ENCODE measurements at places on chromosomes 1 and 21.

DNA sequence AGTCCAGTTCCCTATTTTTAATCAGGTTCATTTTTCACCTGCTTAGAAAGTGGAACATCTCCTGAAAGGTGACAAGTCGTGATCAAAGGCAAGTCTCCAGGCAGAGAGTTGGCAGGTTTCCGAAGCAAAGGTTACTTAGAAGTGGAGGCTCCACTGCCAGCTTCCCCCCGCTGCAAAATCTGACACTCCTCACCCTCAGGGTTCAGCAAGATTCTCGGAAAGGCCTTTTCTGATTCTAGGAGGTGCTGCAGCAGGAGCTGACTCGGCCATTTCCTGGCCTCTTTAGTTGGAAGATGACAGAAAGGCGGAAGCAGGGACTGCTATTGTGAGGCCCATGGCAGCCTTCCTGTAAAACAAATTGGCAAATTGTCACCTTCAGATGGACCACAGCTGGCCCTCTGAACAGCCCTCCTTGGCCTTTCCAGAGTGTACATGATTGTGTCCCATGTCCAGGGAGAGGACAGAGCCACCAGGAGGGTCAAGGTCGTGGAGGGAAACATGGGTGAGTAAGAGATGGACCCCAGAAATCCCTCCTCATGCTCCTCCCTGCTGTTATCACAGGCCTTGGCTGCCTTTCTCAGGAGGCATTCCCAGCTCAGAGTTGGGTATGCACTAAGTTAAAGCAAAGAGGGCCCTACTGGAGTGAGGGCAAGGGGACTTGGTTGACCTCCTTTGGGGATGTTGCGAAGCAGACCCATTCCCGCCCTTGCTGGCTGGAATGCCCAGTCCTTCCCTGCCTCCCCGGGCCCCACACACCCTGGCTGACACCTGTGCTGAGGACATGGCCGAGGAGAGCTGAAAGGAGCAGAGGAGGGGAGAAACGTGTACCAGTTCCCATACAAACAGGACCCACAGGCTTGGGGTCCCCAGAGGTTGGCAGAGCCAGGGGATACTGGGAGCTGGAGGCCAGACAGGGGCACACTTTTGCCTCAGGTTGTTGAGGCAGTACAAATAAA, 115.5 kb upstream of the IRF2BP2 start:
- peak; percentile 55 for DNase-seq

DNA sequence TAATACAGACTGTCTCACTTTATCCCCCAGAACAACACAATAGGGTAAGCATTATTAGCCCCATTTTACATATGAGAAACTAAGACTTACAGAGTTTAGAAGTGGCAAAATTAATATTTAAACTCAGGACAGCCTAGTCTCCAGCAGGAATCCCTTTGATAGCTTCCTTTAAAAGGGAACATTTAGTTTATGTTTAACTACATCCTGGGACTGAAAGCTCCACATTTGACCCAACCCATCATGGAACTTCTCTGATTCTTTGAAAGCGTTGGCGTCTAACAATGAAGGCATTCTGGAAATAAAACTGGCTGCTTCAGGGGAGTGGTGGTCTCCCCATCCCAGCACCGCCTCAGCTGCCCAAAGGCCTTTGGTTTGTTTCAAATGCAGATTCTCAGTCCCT, 250.6 kb upstream of the NFIA start:
- DNase-seq, result no peak

DNA sequence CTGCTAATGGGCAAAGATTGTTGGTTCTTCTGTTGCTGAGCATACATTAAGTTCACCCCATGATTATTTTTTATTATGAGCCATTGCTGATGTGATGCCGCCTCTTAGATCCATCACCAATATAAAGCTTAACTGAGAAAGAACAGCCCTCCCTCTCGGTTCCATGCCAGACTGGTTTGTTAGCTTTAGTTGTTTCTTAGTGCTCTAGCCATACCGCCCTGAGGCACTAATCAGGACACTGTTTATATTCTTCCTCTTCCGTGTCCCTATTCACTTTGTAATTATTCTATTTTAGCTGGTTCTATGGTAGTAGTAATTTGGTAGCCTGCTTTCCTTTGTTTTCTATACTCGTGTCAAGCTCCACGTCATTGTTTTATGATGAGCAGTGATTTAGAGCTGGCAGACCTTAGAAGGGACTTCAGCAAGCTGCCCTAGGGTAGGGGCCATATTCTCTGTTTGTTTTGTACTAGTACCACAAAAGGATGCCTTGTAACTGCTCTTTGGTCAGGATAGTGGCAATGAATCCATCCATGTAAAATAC, 27.3 kb upstream of the PDPN start:
- DNase-seq, result no peak

GRCh38 chr1:56570924-56571372, 8.4 kb downstream of the PLPP3 start:
- DNase-seq, result no peak

DNA sequence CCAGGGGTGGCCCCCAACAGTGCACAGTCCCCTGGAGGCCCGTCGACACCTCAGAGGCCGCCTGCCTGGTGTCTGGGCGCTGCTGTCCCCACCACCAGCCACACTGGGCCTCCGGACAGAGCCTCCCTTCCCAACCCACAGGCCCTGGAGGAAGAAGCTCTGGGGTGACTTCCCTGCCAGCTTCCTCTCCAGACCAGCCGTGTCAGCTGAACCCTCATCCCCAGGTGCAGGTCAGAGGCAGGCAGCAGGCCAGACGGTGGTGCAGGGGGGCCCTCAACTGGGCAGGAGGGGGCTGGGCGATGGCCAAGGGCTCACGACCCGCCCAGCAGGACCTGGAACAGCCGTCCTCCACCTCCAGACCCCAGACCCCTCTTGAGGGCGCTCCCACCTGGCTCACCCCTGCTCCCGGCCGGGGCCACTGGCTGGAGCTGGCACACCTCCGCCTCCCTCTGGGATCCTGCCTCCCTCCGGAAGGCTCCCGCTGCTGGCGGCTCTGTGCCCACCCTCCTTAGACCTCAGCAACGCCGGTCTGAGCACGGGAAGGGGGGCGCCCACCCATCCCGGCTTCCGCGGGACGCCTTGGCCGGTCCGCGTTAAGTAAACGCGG, 520 bp downstream of the TNFRSF18 start:
- DNase-seq, result no peak

- no peak for DNase-seq
These were observed 174.4 kb downstream of the DSCAM start for GRCh38 chr21:40672602-40673001.

- DNase-seq, result no peak
These were observed 262.1 kb upstream of the PKN2 start for GRCh38 chr1:88421997-88422396.

- no peak for DNase-seq
These were observed 226.4 kb downstream of the NRIP1 start for GRCh38 chr21:14838400-14838799.

- DNase-seq, result no peak
These were observed 9.8 kb downstream of the MTARC1 start for GRCh38 chr1:220796530-220796929.

DNA sequence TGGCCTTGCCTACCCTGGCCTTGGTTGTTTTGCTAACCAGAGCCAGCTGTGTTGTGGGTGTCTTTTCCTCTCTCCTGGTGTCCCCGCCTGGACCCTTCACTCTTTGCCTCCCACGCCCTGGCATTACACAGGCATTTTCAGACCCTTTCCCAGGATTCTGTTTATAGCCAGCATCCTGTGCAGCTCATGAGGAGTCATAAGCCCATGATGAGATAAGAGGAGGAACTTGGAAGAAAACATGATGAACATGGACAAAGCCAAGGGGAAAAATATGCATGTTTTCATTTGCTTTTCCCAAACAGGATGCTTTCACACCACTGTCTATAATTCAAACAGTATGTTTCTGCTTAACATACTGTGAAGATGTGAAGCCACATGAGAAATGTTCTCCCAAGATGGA, 18.7 kb upstream of the WARS2 start:
- DNase-seq, result no peak

- peak; percentile 89 for DNase-seq
These were observed 11.5 kb downstream of the TRIM46 start for GRCh38 chr1:155184835-155185782.

- no peak for DNase-seq
These were observed 10.5 kb downstream of the ZMYM4 start for GRCh38 chr1:35278886-35279554.

DNA sequence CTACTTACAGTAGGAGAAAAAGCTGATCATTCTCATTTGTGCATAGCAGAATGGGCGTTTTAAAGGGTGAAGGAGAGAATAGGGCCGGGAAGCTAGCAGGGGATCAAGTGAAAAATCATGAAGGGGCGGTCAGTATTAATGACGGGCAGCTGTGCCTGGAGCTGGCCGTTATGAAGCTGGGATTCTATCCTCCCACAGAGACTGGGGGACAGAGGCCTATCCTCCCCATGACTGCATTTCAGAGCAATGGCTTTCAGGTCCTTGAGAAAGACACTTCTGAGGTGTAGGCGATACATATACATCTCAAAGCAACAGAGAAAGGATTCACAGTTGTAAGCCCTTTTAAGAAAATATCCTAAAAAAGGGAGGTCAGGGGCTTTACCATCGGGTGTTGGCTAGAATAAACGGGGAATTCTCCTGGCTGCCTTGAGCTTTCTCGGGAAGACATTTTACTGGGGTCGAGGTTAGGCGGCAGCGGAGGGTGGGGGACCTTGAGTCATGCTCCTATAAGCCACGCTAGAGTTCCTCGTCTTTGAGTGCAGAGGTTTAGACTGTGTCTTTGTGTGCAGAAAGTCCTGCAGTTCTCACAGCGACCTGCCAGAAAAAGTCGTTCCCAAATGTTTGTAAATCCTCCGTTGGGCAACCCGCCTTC, 559 bp upstream of the MTARC2 start:
- no peak for DNase-seq

DNA sequence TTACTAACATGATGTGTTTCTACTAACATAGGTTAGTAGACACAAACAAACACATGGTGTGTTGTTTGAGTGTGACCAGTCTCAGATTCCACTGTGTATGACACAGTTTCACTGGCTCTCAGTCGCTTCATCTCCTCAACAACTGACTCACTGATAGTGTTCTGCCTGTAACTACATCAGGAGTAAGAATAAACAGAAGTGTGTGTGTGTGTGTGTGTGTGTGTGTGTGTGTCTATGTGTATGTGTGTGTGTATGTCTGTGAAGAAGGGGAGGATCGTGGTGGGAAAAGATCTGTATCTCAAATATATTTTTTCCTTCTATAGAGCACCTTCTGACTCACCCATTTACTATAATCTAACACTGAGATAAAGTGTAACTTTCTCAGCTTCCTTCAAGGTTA, 391.0 kb downstream of the PTPRC start:
- DNase-seq, result no peak

GRCh38 chr1:64505944-64506655, 36.2 kb downstream of the CACHD1 start:
- DNase-seq, result no peak

DNA sequence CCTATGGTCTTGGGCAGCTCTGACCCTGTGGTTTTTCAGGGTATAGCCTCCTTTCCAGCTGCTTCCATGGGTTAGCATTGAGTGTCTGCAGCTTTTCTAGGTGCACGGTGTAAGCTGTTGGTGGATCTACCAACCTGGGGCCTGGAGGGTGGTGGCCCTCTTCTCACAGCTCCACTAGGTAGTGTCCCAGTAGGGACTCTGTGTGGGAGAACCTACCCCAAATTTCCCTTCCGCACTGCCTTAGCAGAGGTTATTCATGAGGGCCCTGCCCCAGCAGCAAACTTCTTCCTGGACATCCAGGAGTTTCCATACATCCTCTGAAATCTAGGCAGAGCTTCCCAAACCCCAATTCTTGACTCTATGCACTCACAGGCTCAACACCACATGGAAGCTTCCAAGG, 111.0 kb upstream of the C1orf87 start:
- DNase-seq, result no peak

DNA sequence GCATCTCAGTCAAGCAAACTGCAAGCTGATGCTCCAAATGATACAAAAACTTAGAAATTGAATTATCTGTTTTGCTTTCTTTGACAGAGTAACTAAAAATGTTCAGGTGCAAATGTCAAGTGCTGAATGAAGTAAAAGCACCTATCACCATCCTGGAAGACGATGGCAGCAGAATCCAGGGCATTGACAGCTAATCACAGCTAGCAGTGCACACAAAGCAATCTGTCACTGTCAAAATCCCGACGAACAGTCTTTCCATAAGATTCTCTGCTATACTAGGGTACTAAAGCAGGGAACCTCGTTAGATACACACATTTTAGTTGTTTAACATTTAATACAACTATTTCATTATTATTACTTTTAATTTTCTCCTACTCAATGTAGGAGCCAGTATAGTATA, 233.3 kb downstream of the BRINP3 start:
- no peak for DNase-seq

DNA sequence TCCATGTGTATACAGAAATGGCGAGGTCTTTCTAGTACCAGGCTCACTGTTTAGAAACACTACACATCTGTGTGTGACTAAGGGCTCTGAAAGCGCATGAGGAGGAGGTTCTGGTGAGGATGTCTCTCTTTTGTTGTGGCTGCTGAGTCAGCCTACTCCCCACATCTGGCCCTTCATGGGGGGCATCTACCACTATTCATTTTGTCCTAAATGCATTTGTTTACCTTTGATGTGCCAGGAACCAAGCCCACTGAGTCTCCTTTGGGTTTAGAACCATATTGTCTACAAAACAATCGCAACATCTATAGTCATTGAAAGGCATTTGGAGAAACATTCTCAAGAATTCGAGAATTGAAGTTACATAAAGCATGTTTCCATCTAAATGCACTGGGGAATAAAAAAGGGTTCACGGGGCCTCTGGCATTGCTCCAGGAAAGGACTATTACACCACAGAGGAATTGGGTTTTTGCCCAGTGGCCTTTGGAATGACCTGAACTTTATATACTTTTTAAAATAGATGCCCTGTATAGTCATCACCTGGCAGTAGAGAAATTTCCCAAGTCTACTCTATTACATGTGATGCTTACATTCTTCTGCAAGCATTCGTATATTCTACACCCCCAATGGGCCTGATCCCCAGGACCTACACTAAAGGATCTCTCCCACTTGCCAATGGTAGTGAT, 35.1 kb upstream of the ADORA3 start:
- no peak for DNase-seq

Data from suppressor macrophage treated with lipopolysaccharide for 4 hours (primary cell).